ENCODE measurements at places on chromosomes 6 and 20.
A peak's percentile ranks its signal among the peaks of the same experiment; 100 is the strongest.

DNA sequence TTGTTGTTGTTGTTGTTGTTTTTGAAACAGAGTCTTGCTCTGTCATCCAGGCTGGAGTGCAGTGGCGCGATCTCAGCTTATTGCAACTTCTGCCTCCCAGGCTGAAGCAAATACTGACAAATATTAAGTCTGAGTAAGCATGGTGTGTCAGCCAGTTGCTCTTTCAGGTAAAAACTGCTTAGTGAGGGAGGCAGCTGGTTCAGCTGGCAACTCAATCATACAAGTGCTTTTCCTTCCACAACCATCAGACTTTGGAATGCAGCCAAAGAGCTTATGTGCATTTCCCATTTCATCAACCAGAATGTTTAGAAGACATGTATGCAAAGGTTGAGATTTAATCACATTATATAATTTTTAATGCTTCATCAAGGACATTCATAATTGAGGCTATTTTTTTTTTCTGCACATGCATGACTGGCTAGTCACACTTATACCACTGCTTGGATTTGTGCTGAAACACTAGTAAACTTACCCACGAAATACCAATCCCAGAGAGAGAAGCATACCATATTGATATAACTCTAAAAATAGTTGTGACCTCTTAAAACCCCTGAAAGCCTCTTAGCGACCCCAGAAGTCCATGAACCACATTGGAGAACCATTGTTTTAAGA, 56.0 kb downstream of the CLIC5 start:
- DNase-seq, result no peak

- no peak for DNase-seq
These were observed 155.4 kb upstream of the SYNDIG1 start for GRCh38 chr20:24314053-24314452.

- peak; percentile 13 for DNase-seq
These were observed 63.8 kb downstream of the IBTK start for GRCh38 chr6:82183642-82184282.

- no peak for DNase-seq
These were observed 90.4 kb downstream of the YTHDF1 start for GRCh38 chr20:63125581-63125837.

DNA sequence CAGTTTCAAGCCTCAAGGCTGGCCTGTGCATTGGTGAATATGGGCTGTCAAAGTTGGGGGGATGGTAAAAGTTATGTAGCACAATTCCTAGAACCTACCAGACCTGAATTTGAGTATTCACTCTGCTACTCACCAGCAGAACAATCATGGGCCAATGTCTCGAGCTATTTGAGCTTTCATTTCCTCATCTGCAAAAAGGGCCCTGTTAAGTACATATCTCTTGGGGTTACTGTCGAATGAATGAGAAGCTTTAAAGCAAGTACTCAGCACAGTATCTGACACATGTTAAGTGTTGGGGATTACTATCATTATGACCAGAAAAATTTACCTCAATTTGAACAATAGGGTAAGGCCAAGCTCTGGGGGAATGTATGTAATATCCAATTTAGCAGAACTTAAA, 13.5 kb upstream of the ENPP4 start:
- no peak for DNase-seq

DNA sequence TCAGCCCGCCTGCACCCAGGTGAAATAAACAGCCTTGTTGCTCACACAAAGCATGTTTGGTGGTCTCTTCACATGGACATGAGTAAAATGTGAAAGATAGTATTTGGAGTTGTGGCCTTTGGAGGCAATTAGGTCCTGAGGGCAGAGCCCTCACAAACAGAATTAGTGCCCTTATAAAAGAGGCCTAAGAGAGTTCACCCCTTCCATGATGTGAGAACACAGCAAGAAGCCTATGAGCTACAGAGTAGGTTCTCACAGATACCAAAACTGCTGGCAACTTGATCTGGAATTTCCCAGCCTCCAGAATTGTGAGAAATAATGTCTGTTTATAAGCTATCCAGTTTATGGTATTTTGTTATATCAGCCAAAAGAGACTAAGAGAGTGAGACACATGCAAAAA, 74.5 kb downstream of the TRDN start:
- no peak for DNase-seq

- no peak for DNase-seq
These were observed 96.1 kb downstream of the NUS1 start for GRCh38 chr6:117771403-117771802.

DNA sequence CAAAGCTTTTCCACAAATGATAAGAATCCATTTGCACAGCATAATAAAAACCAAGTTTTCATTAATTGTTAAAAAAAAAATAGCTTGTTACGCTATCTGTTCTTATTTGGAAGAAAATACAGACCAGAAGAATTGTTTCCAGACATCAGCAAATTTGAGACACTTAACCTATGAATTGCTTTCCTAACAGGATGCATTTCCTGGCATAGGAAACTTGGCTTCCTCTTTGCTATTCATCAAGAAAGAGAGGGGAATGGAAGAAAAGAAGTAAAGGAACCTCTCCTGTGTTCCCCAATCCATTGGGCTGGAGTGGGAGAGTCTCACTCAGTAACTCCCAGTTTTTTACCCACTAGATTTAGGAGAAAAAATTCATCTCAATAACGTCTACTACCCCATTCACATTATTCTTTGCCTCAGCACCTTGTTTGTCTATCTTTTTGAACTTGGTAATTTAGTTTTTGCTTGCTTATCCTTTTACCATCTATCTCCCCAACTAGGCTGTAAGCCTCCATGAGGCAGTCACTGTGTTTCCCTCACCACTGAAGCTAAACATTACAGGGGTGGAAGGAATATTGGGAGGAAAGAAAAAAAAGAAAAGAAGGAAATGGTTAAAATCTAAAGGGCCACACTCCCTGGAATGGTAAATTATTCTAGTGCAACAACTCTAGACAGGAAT, 150.3 kb downstream of the COL21A1 start:
- DNase-seq, result no peak

Measured in SK-N-SH (cell line).